Sigmoid colon (tissue), 7 donors: ENCODE measurements at places on chromosomes 11 and 22. TPM values are rescaled to one million over a fixed set of nuclear protein-coding genes. Genes with fewer than 3 reads are reported as not detected.

Gene DERL3
- polyA plus RNA-seq, result 1.8 TPM

Gene LZTR1
- polyA plus RNA-seq, result 12.5 TPM

Gene MS4A2
- not detected for polyA plus RNA-seq

Gene HORMAD2
- polyA plus RNA-seq, result not detected
